ENCODE measurements at places on chromosomes 5 and 9.

- peak; percentile 53 for DNase-seq
Observed at GRCh38 chr9:127505396-127506116, 54.2 kb downstream of the LRSAM1 start.

DNA sequence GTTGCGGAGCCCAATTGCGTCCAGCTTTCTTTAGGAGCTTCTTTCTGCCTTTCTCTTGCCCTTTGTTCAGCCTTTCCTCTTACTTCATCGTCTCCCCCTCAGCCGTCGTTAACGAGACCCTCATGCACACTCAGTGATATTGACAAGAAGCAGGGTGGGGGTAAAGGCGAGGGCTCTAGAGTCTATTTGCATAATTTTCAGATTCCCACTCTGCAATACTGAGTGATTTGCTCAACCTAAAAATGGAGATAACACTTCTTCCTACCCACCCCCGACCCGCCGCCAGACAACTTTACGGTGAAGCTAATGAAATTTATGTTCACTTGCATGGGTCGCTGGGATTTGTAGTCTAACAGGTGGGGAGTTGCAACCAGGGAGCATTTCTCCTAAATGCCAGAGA is 1.3 kb upstream of the TBC1D2 start:
- no peak for DNase-seq

DNA sequence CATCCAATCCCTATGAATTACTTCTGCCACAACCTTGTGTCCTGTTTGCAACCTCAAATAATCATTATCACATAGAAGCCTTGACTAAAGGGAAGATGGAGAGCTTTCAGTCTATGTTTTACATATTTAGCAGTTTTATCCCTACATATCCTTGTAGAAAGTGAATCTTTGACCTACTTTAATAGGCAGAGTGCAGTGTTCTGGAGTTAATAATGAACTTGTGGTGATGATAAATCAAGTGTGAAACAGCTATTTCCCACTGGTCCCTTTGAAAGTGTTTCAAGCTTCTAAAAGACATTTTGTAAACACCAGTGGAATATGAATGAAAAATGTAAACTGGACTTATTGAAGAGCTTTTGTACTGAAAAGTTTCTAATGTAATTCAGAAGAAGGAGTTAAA is 406.7 kb downstream of the GABRG2 start:
- no peak for DNase-seq

DNA sequence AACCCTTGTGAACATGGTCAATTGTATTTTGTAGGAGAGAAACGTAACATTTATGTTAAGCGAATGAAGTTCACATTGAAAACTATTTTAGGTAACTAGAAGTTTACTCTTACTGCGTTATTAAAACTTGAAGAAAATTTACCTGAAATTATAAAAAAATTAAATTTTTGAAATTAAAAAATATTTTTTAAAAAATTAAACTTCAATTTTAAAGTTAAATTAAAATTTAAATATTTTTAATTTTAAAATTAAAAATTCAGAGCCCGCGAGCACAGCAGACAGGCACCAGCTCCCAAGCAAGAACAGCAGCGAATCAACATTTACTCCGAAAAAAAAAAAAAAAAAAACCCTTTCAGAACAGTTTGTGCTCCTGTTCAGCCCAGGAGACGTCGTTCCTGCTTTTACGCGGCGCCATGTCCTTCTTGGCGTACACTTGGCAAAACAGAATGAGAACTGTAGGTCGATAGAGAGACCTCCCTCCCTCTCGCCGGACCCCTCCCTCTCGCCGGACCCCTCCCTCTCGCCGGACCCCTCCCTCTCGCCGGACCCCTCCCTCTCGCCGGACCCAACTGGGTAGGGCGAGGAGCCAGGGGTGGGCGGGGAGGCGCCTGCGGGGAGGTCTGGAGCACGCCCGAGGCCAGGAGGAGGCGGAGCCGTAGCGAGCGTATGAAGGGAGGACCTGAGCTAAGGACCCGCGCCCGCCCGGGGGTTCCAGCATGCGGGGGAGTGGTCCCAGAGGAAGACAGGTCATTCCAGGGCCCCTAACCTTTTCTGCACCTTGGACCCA is 235.8 kb downstream of the ROR2 start:
- DNase-seq, result no peak

GRCh38 chr9:116027951-116028350 is 125.6 kb upstream of the PAPPA start:
- DNase-seq, result no peak

- DNase-seq, result no peak
Observed at GRCh38 chr9:37902796-37903646, 906 bp downstream of the SLC25A51 start.

Data from GM12892 (cell line).